ENCODE measurements at places on chromosomes 3 and 15.

- no peak for DNase-seq
Observed at GRCh38 chr15:50773389-50773788, 7.9 kb upstream of the SPPL2A start.

DNA sequence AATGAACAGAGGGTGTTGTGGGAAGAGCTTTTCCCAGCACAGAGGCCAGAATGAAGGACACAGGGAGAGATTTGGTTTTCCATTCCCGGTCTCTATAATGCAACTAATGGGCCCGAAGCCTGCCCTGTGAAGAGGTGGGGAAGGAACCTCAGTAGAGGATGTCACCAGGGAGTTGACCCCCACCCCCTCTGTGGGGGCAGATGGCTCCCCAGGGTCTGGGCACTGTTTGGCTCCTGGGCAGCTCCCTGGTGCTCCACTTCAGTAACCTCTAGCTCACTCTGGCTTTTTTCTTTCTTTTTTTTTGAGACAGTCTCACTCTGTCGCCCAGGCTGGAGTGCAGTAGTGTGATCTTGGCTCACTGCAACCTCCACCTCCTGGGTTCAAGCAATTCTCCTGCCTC is 109.1 kb upstream of the DLG1 start:
- no peak for DNase-seq

GRCh38 chr15:85826756-85827515 is 32.2 kb upstream of the KLHL25 start:
- DNase-seq = no peak

- DNase-seq = no peak
Observed at GRCh38 chr3:50428007-50428633, 68.8 kb upstream of the TMEM115 start.

GRCh38 chr3:131708241-131708640 is 205.5 kb upstream of the MRPL3 start:
- no peak for DNase-seq

All from activated T-helper 9 cell treated with anti-CD3 and anti-CD28 coated beads, Interleukin-2, amount 50 U/mL, for 16 hours (primary cell).